Activated naive CD4-positive, alpha-beta T cell (primary cell): ENCODE measurements at places on chromosomes 4 and X.

DNA sequence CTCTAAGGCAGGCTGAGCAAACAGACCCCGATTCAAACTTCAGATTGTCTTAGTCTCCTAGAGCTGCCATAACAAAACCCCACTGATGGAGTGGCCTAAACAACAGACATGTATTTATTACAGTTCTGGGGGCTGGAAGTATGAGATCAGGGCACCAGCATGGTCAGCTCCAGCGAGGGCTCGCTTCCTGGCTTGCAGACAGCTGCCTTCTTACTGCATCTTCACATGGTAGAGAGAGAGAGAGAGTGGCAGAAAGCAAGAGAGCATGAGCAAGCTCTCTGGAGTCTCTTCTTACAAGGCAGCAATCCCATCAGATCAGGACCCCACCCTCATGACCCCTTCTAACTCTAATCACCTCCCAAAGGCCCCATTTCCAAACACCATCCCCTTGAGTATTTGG is 22.3 kb upstream of the SORCS2 start:
- no peak for DNase-seq

DNA sequence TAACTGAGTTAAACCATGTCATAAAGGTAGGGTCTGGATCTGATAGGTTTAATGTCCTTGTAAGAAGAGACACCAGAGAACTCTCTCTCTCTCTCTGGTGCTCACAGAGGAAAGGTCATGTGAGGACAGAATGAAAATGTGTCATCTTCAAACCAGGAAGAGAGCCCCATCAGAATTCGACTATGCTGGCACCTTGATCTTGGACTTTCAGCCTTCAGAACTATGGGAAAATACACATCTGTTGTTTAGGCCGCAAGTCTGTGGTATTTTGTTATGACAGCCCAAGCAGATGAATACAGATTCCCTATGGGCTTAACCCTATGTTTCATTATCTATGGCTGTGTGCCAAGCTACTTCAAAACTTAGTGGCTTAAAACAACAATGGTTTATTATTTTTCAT is 105.5 kb upstream of the DDIT4L start:
- DNase-seq: no peak

- DNase-seq: no peak
Measured at GRCh38 chr4:17309567-17310268, 202.2 kb downstream of the QDPR start.

GRCh38 chr4:170741856-170742255 is 652.1 kb upstream of the AADAT start:
- DNase-seq: no peak

- DNase-seq: no peak
Measured at GRCh38 chr4:33831442-33832066, 2412.8 kb downstream of the ARAP2 start.

- DNase-seq: no peak
Measured at GRCh38 chrX:140467211-140467610, 37.7 kb downstream of the SOX3 start.

DNA sequence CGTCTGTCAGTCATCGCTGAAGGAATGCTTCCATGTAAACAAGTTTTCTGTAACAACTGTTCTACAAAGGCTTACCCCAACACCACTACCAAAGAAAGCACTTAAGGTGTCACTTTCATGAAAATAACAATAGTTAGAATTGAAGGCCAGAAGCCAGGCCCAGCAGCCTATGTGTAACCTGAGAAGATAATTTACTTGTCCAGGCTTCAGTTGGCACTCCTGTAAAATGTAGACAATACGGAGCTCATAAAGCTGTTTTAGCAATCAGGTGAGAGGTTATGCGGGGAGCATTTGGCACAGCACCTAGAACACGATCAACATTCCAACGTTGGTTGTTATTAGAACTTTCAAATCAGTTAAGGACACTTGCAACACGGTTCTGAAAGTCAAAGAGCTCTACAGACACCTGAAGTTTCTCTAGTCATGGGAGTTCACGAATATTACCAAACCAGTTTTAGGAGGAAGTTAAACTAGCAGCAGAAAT is 15.7 kb downstream of the ADGRA3 start:
- DNase-seq: no peak

DNA sequence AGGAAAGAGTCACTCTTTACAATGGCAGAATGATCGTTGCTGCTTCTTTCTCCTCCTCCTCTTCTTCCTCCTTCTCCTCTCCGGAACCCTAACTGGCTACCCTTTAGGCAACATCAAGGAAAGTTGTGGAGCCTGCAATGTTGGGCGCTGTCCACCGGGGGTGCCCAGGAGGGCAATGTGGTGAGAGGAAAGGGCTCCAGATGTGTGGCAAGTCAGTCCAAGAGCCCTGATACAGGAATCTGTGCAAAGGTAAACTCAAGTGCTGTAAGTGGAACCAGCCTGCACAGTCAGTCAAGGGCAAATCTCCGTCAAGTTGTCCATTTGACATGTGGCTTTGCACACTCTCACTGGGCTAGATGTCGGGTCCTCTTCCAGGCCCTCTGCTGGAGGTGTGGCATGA is 2.8 kb downstream of the RTL5 start:
- no peak for DNase-seq
